ENCODE measurements at places on chromosomes 1 and 21.

DNA sequence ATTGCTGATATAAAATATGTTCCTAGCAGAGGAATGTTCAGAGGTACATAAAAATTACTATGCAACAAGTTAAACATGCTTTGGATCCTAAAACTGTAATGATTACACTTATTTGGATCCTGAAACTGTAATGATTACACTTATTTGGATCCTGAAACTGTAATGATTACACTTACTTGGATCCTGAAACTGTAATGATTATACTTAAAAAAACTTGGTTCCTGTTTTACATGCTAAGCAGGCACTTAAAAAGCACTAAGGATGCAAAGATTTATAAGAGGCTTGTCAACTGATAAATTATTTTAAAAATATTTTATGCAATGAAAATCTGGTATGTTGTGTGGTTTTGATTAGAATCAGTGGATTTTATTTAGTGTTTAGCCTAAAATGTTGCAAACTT lies 47.7 kb downstream of the ZNHIT6 start:
- no peaks in the 10 kb centered on the region for H3K4me1 ChIP-seq
- no peak overlapping the region for H3K27ac ChIP-seq
- no peak overlapping the region for H3K4me3 ChIP-seq
- no peaks in the 10 kb centered on the region for H3K36me3 ChIP-seq
- H3K27me3 ChIP-seq, result no peaks in the 10 kb centered on the region

DNA sequence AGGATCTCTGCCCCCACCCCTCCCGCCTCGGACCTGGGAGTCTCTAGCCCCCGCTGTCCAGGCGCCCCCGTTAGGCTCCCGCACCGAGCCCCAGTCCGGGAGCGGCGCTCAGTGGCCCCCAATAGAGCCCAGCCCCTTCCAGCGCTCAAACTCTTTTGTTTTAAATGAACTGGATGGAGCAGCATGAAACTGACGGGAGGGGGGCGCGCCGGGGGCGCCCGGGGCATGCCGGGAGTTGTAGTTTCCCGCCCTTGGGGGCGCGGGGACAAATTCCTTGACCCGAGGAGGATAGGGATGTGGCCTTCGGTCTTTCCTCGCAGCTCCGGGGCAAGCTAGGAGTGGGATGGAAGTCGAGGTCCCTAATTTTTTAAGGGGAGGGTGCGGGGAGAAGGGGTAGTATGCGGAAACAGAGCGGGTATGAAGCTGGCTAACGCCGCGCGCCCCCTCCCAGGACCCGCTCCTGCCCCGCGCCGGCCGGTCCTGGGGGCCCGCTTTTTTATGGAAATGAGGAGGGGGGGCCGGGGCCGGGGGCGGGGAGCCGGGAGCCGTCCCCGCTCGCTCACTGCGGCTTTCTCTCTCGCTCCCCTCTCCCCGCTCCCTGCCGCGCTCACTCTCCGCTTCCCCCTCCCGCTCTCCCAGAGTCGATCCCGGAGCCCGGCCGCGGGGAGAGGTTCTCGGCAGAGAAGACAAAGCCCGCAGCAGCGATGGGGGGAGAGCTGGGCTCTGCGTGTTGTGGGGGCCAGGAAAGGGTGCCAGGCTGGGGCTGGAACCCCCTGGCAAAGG lies at the start of gene MEX3A:
Gene MEX3A (minus strand): TSS at position 157 of the 783 bp plus-strand sequence. CDS start 467 bp downstream, outside the sequence.
- H3K27ac ChIP-seq, result no peak within 1 kb of the TSS
- no peaks in the 10 kb centered on the region for H3K36me3 ChIP-seq
- no peaks in the 10 kb centered on the region for H3K27me3 ChIP-seq
- H3K4me3 ChIP-seq, result peak within 1 kb of the TSS; percentile 82

DNA sequence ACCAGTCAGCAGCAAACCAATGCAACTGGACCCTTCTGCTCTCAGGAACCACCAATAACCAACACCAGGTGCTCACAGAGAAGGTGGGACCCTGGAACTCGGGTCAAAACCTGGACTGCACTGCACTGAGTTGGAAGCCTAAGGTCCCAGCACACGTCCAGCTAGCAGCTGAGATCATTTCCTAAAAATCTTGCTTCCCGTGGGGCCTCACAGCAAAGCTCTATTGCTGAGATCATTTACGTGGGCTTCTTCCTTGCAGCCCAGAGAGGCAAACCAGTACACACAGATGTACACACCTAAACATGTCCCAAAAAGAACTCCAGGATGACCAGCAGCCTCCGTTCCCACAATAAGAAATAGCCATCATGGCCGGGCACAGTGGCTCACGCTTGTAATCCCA lies 22.8 kb upstream of the STMN1 start:
- no peaks in the 10 kb centered on the region for H3K36me3 ChIP-seq
- H3K4me3 ChIP-seq, result no peak overlapping the region
- no peak for DNase-seq
- peaks cover 7% of the 10 kb centered on the region for H3K4me1 ChIP-seq
- H3K27me3 ChIP-seq, result no peaks in the 10 kb centered on the region

- H3K27ac ChIP-seq, result no peak overlapping the region
- H3K36me3 ChIP-seq, result no peaks in the 10 kb centered on the region
- no peaks in the 10 kb centered on the region for H3K4me1 ChIP-seq
- no peak for DNase-seq
- H3K4me3 ChIP-seq, result no peak overlapping the region
Measured at GRCh38 chr1:83029050-83029449, 969.9 kb downstream of the TTLL7 start.

DNA sequence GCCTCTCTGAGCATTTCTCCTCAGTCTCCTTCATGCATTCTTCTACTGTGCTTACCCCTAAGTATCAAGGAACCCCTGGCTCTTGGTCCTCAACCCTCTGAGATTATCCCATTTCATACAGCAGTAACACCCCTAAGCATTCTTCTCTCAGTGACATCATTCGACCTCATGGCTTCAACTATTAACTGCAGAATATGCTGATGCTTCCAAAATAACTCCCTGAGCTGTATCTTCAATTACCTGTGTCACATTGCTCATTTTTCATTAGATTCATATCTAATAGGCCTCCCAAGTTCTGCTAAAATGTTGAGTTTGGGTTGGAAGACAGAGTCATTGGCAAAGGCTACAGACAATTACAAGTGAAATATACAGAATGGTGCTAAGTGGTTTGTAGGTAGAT lies 7.5 kb downstream of the CAPN8 start:
- DNase-seq, result no peak
- no peak overlapping the region for H3K4me3 ChIP-seq
- no peaks in the 10 kb centered on the region for H3K36me3 ChIP-seq
- H3K27me3 ChIP-seq, result no peaks in the 10 kb centered on the region
- peaks cover 4% of the 10 kb centered on the region for H3K4me1 ChIP-seq

- no peak overlapping the region for H3K4me3 ChIP-seq
- peaks cover 91% of the 10 kb centered on the region for H3K36me3 ChIP-seq
- no peak for DNase-seq
- no peaks in the 10 kb centered on the region for H3K4me1 ChIP-seq
- H3K27ac ChIP-seq, result no peak overlapping the region
- H3K27me3 ChIP-seq, result no peaks in the 10 kb centered on the region
Measured at GRCh38 chr1:226388131-226388530, 19.8 kb downstream of the PARP1 start.

GRCh38 chr1:203316626-203317093 lies 11.3 kb downstream of the BTG2 start:
- peaks cover 38% of the 10 kb centered on the region for H3K4me1 ChIP-seq
- H3K36me3 ChIP-seq, result no peaks in the 10 kb centered on the region
- H3K27me3 ChIP-seq, result no peaks in the 10 kb centered on the region
- H3K27ac ChIP-seq, result no peak overlapping the region
- no peak for DNase-seq
- H3K4me3 ChIP-seq, result no peak overlapping the region

- no peaks in the 10 kb centered on the region for H3K36me3 ChIP-seq
- no peak overlapping the region for H3K4me3 ChIP-seq
- no peaks in the 10 kb centered on the region for H3K27me3 ChIP-seq
- no peaks in the 10 kb centered on the region for H3K4me1 ChIP-seq
- peak; percentile 32 for DNase-seq
- H3K27ac ChIP-seq, result no peak overlapping the region
Measured at GRCh38 chr21:45853703-45854342, 127.7 kb upstream of the COL6A1 start.

DNA sequence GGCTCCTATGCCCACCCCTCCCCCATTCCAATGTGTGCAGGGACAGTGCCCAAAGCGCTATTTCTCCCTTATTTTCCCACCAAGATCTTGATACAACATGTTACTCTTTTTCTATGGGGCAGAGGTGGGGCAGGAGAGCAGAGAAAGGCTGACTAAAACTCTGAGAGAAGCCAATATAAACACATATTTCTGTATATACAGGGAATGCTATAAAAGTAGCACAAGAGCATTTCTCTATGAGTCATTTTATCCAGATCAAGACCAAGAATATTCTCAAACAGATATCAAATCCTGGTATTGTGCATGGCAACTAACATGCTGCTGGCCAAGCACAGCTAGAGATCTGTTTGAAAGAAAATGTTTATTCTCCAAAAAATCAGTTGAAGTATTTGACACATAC lies 7.3 kb downstream of the WDR26 start:
- H3K27ac ChIP-seq, result no peak overlapping the region
- peaks cover 35% of the 10 kb centered on the region for H3K4me1 ChIP-seq
- peaks cover 39% of the 10 kb centered on the region for H3K36me3 ChIP-seq
- DNase-seq, result no peak

DNA sequence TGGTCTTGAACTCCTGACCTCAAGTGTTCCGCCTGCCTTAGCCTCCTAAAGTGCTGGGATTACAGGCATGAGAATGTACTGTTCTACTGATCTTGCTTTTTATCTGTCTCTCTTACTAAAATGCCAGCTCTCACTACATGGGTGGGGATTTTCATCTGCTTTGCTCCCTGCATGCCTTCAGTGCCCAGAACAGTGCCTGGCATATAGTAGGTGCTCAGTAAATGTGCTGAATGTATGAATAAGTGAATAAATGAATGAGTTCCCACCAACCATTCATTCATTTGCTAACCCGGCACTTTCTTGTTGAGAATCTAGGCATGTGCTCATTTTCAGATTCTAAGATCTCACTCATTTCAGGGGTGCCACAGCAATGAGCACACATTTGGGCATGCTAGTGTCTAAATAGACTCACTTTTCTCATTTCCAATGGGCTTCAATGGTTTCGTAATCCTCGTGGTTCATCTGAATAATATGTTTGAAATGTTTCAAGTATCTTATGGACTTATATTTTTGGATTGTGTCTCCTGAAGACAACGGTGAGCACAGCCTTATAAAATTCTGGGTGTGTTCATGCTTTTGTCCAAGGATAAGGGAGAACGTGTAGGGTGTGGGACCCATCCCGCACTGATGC lies 7.6 kb downstream of the DHRS3 start:
- peaks cover 26% of the 10 kb centered on the region for H3K36me3 ChIP-seq
- H3K4me1 ChIP-seq, result peaks cover 34% of the 10 kb centered on the region
- no peaks in the 10 kb centered on the region for H3K27me3 ChIP-seq

DNA sequence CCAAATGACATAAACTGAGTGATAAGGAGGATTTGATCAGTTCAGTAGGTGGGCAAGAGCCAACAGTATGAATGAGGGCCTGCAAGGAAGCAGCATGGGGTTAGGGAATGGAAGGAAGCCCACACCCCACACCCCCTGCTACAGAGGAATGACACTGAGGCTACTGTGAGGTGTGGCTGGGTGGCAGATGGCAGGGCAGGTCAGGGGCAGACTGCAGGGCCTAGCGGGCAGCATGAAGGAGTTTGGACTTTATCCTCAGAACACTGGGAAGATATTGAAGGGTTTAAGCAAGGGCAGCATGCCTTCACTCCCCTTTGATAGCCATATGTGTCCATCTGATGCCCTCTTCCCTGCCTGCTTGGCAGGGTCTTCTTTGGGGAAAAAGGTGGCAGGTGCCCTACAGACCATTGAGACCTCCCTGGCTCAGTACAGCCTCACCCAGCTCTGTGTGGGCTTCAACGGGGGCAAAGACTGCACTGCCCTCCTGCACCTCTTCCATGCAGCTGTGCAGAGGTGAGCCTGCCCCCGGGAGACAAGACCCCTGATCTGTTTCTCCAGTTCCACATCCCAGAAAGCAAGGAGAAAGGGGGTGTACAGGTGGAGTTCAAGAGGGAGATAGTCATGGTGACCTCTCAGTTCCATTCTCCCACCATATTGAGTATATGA lies 4.1 kb upstream of the LENEP start:
- H3K36me3 ChIP-seq, result peaks cover 56% of the 10 kb centered on the region
- no peak overlapping the region for H3K4me3 ChIP-seq
- no peak for DNase-seq
- H3K27me3 ChIP-seq, result no peaks in the 10 kb centered on the region

GRCh38 chr1:152388889-152389288 lies 25.2 kb downstream of the CRNN start:
- H3K27me3 ChIP-seq, result no peaks in the 10 kb centered on the region
- H3K4me3 ChIP-seq, result no peak overlapping the region
- no peaks in the 10 kb centered on the region for H3K4me1 ChIP-seq
- no peaks in the 10 kb centered on the region for H3K36me3 ChIP-seq
- no peak overlapping the region for H3K27ac ChIP-seq
- no peak for DNase-seq

DNA sequence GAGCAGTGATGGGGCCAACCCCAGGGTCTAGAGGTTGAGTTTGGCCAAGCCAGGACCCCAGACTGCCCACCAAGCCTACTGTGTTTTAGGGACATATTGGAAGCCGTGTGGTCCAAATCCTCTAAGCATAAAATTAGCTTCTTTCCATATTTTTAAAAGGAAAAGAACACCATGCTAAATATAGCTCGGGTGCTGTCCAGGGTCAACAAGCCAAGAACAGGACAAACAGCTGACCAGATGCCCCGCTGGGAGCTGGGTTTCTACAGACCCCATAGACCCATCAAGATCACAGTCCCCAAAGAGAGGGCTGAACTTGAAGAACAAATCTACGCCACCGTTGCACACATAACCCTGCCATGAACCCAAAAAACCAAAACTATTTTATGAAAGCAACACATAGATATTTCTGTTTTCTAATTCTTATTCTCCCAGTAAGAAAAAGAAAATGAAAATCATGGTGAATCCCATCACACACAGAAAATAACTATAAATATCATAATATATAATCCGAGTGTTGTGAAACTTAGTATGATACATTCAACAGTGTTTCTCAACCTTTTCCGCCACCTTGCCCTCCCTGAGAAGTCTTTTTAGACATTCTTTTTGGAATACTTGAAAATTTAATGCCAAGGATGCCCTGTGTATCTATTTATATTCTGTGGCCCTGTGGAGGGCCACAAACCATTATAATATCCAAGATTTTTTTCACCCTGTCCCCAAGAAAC lies 36.2 kb upstream of the FHAD1 start:
- no peak for DNase-seq
- no peak overlapping the region for H3K27ac ChIP-seq
- no peak overlapping the region for H3K4me3 ChIP-seq

DNA sequence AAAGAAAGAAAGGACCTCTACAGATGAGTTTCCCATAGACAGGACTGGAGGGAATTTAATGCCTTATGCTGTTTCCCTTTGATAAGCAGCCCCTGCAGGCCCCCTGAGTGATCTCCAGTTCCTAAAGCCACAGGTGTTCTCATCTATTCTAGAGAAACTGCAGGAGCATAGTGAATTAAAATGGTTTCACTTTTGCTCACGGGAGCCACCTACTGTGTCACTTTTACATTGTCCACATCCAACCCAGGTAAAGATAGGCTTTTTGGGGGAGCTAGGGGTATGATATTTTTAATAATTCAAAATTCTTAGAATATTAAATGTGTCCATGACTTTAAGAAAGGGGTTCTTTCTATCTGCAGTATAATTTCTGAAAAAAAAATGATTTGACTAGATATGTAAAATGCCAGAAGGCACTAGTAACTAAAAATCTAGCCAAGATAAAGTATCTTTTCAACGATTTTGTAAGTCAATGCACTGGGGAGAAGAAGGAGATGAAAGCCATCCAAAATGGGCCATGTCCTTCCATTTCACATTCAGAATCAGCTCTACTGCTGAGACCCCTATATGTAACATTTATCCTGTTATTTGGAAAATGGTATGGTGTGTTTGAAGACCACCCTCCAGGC lies 267.3 kb upstream of the DUSP10 start:
- H3K27me3 ChIP-seq, result no peaks in the 10 kb centered on the region
- no peaks in the 10 kb centered on the region for H3K4me1 ChIP-seq
- no peaks in the 10 kb centered on the region for H3K36me3 ChIP-seq
- H3K27ac ChIP-seq, result no peak overlapping the region
- no peak for DNase-seq
- no peak overlapping the region for H3K4me3 ChIP-seq
